AG20443 (cell line): ENCODE measurements at places on chromosomes 11 and 22.

GRCh38 chr22:50698546-50698945, 25.9 kb downstream of the SHANK3 start:
- DNase-seq = no peak

DNA sequence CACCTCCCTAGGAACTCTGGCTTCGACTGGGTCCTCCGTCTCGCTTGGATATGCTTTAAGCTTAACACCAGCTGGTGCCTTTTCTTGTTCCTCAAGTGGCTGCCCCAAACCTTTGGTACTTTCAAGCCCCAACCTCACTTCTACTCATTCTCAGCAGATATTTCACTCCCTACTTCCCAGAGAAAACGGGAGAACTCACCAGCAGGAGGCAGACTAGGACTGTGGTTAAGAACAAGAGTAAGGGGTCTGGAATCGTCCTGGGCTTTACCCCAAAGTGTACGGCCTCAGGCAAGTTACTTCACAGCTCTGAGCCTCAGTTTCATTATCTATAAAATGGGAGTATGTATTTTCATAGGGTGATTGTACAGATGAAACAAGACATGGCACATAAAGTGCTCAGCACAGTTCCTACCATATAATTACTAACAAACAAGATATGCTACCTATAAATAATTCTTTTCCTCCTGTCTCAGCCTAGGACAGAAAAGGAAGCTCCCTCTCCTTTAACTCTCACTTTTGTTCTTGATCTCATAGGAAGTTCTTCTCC, 37.8 kb downstream of the PAMR1 start:
- DNase-seq = peak; percentile 39

DNA sequence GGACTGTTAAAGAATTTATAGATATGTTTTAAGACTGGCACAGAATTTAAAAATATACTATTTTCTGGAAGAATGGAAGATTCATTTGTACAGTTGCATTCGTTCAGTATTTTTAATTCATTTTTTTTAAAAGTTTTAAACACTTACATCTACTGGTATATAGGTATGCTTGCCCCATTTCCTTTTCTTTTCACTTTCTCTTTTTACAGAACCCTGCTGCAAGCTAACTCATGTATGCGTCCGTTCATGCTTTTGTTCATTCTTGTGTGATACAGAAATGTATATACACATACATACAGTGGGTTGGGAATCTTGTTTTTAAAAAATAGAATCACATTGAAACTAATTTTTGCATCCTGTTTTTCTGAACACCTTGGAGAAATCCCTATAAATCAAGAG, 31.0 kb downstream of the PACS1 start:
- DNase-seq = no peak

DNA sequence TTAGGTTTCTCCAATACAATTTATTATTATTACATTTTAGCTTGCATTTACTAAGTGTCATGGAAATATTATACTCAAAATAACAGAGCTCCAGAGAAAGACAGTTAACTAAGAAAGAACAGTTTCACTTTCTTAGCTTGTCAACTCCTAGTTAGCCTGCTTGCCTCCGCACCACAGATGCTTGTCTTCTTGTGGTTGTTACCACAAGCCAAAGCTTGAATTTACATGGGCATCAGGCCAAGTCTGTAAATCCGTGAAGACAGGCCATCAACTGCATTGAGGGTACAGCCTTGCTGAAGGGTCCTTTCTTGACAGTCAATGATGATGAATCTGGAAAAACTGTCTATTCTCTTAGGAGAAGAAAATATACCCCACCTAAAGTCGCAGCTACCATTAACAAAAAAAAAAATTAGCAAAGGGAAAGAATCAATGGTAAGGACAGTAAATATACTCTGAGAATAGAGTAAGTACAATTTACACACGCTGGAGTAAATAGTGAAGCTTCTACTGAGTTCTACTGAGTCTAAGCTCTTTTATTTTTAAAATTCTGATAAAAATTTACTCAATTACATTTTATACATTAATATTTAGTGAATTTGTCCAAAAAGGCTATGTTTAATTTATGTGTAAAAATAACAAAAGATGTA, 15.6 kb upstream of the DENND5A start:
- DNase-seq = no peak

- DNase-seq = no peak
Observed at GRCh38 chr22:46541536-46541935, 4.1 kb upstream of the CELSR1 start.

DNA sequence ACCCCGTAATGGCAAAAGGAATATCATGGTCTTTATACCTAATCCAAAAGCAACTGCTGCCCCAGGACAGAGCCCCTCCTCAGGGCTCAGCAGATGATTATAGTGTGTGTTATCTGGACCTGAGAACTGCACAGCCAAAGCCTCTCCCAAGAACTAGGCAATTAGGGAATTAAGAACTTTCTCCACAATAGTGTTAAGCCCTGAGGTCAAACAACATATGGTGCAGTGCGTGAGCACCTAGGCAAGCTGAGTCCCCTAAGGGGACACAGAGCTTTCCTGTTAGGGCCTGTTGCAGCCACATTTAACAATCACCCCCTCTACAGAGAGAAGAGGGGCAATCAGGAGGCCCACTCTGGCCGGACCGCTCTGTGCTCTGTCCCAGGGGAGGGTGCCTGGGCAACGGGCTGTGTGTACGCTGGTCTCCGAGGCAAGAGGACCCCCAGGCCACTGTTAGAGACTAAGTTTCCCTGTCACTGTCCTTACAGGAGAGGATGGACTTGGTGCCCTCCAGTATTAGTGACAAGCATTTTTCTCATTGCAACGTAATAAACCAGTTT, 1.4 kb upstream of the KCNJ5 start:
- no peak for DNase-seq

DNA sequence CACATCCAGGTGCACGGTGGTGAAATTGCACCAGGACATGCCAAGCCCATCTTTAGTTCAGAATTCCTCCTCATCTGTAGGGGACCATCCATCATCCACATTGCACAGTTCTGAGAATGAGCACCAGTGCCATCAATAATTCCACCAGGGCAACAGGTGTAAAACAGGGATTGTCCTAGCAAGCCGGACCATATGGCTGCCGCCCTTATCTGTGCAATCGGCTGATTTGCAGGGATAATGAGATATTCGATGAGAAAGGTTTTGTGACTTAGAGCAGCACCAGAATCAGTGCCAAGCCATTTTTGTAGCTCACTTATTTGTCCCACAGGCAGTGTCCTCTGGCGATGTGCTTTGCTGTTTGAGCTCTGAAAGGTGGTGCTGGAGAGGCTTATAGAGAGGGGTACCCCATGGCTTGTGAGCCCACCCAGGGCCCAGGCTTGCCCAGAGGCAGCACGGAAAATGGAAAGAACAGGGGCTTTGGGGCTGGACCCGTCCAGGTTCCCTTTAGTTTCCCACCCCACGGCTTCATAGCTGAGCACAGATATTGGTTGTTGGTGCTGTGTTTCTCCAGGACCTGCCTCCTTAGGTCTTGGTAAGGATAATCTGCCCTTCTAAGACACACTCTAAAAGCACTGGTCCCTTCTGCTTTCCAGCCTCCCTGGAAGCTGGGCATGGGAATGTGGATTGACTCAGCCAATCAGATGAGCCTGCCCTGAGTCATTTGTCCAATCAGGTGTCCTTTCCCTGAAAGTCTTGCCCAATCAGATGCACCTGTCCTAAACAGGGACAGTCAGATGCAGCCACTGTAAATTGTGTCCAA, 84.0 kb upstream of the SHANK2 start:
- DNase-seq = no peak
